ENCODE measurements at places on chromosomes 7 and 10.
A peak's percentile ranks its signal among the peaks of the same experiment; 100 is the strongest.

DNA sequence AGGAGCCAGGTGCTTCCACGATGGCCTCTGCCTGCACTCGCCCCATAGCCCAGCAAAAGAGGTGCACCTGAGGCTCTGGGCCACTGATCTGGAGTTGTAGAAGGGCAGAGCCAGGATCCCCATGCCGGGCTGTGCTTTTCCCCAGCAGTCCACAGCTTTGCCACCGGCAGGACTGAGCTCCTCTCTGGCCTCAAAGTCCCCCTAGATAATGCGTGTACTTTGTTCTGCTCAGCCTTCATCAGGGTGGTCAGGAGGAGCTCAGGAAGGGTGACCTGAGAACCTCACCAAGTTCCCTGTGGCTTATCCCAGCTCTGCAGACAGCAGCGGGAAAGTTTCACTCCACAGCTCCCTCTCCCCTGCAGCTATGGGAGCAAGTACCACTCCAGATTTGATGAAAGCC is 27.9 kb upstream of the UNC5B start:
- DNase-seq = no peak

- DNase-seq = no peak
These were observed 47.6 kb downstream of the RPS24 start for GRCh38 chr10:78081292-78081691.

GRCh38 chr10:100182908-100183307 is 2.9 kb downstream of the ERLIN1 start:
- no peak for DNase-seq

DNA sequence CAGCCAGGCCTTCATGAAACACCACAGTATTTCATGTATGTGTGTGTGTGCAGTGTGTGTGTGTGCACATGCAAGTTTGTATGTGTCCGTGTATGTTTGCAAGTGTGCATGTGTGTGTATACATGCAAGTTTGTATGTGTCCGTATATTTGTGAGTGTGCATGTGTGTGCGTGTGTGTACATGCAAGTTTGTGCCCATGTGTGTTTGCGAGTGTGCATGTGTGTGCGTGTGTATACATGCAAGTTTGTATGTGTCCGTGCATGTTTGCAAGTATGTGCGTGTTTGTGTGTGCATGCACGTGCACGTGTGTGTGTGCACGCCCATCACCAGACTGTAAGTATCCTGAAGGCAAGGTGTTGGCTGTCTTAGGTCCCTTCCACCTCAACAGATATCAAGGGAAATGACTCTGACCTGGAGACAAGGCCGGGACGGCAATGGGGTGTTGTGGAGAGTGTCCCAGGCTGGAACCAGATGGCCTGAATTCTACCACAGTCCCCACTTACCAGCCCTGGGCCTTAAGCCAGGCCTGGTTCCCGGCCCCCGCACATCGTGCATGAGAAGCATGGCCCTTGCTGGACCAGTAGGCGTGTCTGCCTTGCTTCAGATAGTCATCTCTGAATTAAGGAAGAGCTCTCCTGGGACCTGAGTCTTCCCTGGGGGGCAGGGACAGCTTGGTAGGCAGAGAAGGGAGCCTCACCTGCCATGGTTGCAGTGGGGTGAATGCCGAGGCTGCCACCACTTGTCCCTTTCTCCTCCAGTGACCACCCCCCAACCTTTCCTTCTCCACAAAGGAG is 140.0 kb downstream of the GRK5 start:
- DNase-seq = no peak

DNA sequence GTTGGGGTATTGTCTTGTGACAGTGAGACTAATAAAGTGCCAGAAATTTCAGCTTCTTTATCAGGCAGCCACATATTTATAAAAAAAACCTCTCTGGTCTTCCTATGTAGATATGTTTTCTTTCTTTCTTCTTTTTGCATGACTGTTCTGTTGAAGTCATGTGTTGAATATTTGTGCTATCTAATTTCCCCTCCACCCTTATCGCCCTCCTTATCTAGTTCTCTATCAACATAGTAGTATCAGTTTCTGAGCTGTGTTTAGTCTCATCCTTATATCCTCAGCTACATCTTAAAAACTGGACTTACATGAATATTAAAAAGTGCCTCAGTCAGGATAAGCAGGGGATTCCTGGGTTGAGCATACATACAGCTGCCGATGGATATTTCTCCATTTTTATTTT is 53.9 kb downstream of the SEMA3D start:
- no peak for DNase-seq

DNA sequence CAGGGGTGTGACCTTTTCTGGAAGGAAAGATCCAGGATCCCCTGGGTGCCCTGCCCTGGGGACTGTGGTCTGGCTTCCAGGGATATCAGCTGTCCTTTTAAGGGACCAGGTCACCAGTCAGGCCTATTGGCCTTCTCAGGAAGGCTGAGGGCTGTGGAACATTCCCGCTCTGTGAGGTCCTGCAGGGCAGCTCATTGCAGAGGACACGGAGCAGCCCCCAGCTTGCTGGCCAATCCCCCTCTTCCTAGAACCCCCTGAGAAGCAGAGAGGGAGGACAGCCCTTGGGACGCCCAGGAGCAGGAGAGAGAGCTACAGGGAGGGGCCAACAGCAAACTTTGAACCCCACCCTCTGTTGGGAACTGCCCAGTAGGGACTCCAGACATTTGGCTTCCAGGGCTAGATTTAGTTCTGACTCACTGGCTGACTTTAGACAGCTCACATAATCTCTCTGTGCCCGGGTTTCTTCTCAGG is 67.9 kb upstream of the COL13A1 start:
- DNase-seq = no peak

GRCh38 chr7:82810558-82811259 is 352.0 kb downstream of the PCLO start:
- peak; percentile 44 for DNase-seq

DNA sequence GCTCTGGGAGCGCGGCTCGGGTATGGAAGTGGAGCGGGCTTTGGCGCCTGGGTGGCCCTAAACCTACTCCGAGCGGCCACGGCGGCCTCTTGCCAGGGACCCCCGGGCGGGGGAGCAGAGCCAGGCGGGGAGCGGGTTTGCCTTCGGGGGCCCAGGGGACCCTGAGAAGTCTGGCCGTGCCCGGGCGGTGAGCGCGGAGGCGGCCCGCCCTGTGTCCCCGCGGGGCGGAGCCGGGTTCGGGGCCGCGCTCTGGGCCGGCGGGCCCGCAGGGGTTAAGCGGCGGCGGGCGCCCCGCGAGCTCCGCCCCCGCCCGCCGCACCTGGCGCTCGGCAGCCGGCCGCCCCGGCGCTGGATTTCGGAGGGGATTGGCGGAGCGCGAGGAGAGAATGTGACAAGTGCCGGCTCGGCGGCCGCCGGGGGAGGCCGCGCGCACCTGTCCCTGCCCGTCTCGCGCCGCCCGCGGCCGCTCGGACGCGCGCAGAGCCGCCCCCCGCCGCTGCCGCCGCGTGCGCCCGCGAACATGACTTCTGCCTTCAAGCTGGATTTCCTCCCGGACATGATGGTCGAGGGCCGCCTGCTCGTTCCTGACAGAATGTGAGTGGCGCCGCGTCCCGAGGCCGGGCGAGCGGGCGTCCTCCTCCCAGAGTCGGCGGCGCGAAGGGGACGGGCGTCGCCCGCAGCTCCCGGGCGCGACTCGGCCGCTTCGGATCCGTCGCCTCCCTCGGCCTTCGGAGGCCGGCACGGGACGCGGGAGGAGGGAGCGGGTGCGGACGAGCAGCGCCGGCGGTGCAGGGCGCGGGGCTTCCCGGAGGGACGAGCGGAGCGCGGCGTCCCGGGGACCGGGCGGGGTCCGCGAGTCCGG is at the start of gene CELF2:
Gene CELF2 (plus strand): TSS at position 303 of the 862 bp plus-strand sequence. CDS start 218 bp downstream, at position 521.
- DNase-seq = peak; percentile 88

DNA sequence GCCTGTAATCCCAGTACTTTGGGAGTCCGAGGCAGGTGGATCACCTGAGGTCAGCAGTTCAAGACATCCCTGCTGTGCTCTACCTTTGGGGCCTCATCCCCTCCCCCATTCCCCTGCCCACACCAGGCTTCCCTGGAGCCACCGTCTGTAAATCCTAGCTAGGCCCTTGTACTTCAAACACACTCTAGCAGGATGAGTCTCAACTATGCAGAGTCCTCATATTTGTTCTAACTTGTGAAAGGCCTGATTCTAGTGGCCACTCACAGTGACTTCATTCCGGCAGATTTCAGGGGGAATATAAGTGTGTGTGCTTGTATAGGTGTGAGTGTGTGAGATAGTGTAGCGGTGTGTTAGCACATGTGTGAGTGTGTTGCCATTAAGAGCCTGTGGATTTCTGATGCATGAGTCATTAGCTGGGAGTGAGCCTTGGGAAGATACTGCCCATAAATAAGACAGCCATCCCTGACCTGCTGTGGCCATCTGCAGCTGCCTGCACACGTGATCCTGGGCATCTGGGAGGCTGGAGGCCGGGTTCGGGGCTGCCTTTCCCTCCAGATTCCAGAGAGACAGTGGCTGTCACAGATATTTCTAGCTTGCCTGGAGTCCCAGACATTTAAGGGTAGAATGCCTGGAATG is 1.7 kb upstream of the NEURL1 start:
- DNase-seq = no peak

DNA sequence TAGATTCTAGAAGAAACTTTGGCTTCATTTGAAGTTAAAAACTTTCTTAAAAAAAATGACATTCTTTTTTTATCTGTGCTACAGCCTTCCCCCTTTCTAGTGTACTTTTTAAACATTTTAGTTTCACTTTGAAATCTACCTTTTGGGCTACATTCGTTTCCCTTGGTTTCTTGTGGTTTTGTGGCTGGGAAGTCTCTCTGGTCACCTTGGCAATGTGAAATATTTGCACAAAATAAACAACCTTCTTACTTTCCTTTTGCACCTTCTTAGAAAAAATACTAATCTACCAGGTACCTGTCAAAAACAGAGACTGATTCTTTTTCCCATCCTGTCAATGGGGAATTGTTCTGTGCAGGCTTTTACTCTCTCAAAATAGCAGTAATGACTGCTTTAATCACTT is 350.2 kb downstream of the GATA3 start:
- peak; percentile 66 for DNase-seq

GRCh38 chr7:92739091-92739490 is 97.3 kb downstream of the CDK6 start:
- no peak for DNase-seq

DNA sequence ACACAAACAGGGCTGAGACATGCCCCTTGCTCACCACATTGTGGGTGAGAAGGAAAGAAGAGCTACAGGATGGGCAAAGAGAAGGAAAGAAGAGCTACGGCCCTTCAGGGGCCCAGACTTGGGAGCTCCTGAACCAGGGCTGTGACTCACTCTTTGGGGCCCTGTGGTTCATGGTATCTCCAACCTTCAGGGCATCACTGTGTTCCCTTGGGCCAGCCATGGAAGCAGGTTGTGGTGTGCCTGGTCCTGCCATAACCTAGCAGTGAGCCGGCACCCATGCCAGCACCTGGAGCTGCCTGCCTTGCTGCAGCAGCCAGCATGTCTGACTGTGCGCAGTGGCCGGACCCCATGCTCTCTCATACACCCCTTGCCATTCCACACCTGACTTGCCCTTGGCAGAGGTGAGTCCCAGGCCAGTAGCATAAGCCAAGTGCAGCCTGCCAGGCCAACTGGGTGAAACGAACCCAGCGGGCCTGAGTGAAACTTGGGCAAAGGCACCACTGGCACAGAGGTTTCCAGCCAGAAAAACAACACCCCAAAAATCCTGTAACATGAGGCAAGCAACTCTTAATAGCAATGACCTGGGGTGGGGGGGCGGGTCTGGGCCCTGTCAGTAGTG is 89.0 kb upstream of the CACUL1 start:
- DNase-seq = no peak

GRCh38 chr10:70063418-70064098 is 10.9 kb downstream of the MACROH2A2 start:
- DNase-seq = no peak

Data from GM12865 (cell line).